ENCODE measurements at places on chromosomes 12 and 14.

GRCh38 chr12:109098651-109099050 lies 1.3 kb downstream of the UNG start:
- no peak for DNase-seq

GRCh38 chr14:91927191-91927590 lies 20.3 kb downstream of the FBLN5 start:
- DNase-seq, result no peak

DNA sequence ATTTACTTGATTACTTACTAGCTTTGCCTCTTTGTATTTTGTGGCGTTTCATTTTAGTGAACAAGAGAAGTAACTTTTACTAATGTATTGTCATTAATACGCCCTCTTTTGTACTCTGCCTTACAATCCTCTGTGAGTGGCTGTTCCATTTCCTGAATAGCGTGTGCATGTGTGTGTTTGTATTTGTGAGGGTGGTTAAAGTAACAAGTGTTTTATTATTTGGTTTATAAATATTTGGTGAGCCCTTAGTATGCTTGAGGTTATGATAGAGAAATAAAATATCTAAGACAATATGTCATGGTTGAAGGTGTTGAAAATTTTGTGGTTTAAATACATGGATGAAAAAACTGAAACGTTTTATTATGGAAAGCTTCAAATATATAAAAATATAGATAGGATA lies 71.7 kb upstream of the REP15 start:
- no peak for DNase-seq

DNA sequence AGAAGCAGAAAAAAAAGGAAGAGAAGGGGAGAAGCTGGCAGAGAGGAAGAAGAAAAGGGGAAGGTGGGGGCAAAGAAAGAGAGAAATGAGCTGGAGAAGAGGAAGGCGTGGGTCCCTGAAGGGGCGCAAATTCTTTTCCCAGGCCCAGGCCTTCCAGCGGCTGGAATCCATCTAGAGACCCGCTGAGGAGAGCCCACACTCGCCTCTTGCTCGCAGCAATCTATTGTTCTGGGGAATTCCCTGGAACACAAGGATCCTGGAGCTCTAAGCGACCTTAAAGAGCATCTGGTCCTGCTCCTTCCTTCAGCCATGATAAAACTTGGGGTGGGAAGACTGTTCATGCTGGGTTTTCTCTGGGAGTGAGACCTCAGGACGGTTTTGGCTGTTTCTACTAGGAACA lies 41.2 kb upstream of the FKBP4 start:
- peak; percentile 21 for DNase-seq

- peak; percentile 81 for DNase-seq
Observed at GRCh38 chr12:65278576-65279368, at the start of gene MSRB3. MSRB3 (plus strand) TSS chr12:65278683; CDS start chr12:65308580, 29,897 bp downstream.

DNA sequence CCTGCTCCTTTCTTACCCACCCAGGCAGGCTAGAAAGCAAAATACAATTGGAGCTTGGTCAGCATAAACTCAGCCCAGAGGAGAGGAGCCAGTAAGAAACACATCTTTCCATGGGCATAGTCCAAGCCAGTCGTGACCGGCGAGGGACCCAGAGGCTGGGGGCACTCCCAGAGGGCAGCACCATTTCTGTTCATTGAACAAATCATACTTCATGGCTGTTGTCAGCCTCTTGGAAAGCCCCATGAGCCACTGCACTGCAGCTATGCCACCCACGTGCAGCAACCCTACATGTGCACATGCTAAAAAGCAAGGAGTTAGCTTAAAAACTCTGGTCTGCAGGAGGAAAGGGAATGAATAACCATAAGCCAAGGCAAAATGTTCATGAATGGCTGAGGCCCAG lies 90.0 kb upstream of the CDKN3 start:
- no peak for DNase-seq

DNA sequence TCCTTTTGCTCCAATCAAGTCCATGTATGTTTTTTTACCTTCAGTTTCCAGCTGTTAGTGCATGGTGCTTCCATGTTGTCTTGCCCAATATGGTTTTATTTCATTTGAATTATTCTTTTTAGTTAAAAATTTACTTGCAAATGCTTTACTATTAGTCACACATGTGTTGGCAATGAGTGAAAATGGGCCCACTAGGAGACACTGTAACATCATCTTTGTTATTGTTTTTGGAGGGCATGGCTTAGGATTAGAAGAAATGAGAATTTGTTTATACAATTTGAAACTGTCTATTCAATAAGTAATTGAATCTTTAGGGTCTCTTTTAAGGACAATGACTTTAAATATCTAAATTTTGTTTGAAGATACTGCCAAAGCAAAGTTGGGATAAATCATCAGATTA lies 133.7 kb downstream of the BRMS1L start:
- no peak for DNase-seq

DNA sequence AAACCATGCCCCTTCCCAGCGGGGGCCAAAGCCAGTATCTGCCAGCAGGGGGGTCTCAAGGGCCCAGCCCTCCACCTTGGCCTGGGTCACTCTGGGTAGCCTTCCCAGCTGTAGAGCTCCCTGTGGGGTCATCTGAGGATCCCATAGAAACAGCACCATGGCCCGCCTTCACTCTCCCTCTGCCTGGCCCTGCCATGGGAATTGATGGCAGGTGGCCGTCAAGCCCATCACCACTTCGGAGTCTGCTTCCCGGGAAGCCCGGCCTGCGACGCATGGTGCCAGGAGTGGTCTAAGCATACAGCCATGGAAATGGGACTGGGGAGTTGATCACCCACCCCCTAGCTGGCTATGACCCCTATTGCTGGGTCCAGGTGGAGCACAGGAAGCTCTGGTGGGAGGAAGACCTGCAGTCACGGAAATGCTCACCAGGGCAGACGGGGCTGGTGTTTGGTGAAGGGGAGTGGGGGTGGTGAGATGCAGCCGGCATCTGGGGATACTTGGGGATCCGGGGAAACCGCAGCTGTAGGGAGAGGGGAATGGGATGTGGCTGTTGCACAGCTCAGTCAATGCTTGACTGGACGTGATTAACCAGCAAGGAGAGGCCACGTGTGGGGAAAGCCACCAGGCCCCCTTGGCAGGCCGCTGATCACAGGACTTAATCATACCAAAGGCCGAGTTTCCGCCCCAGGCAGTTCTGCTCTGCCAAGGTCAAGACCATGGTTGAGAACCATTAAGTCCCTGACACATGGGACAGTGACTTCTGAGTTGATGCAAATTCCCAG lies 52.2 kb upstream of the DIO3 start:
- DNase-seq, result peak; percentile 6

GRCh38 chr12:99389751-99390150 lies 257.8 kb upstream of the GARIN6 start:
- no peak for DNase-seq

DNA sequence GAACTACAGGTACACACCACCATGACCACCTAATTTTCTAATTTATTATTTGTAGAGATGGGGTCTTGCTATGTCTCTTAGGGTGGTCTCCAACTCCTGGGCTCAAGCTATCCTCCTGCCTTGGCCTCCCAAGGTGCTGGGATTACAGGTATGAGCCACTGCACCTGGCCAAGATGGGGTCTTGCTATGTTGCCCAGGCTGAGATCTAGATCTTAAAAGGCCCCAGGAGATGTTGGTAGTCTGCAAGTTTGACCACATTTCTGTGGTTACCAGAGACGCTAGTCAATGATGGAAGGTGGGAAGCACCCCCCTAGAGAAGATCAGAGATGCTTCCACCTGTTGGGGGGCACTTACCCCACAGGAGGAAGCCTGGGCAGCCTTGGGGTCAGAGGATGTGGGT lies 34.7 kb downstream of the FOXN4 start:
- no peak for DNase-seq

DNA sequence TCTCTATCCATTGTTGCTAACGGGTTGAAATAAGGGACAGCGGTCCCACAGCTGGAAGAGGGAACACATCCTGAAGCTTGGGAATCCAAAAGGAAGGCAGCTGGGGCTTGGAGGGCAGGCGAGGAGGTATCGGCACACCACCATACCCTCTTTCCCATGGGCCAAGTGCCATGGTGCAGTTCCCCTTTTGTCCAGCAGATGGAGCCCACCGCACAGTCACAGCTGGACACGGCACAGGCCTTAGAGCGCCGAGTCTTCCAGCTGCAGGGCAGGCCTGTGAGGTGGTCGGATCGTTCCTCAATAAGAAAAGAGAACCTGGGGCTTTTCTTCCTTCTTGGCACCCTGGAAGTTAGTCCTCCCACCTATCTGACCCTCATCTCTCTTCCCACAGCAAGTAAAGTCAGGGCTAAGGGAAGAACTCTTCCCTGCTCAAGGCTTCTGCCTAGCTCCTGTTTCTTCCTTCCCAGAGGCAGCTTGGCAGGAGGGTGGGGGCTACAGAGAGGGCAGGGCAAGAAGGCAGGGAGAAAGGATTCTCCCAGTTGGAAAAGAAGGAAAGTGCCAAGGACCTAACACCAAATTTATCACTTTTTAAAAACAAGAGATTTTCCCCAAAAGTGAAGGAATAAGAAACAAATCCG lies 8.6 kb downstream of the PPP1R1A start:
- peak; percentile 96 for DNase-seq

Measured in WTC11 (cell line).